ENCODE measurements at places on chromosomes 11 and 22.

- no peak for DNase-seq
Observed at GRCh38 chr11:60321051-60321450, 6.0 kb upstream of the MS4A6E start.

DNA sequence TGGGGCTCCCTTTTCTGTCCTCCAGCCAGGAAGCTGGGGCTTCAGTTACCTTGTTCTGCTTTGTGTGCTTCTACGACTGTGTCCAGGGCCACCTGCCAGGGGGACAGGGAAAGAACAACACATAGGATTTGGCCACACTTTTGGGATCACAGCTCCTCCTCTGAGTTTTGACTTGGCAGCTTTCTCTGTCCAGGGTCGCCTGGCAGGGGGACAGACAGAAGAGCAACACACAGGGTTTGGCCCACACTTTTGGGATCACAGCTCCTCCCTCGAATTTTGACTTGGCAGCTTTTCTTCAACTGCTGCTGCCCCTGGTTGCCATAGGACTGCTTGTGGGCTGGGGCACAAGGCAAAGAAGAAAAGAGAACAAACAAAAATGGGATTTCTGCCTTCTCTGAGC, 19.1 kb downstream of the INCENP start:
- DNase-seq: no peak

GRCh38 chr11:32139896-32140520, 49.1 kb downstream of the RCN1 start:
- DNase-seq: no peak

- no peak for DNase-seq
Observed at GRCh38 chr22:37281646-37282384, 493 bp upstream of the CYTH4 start.

DNA sequence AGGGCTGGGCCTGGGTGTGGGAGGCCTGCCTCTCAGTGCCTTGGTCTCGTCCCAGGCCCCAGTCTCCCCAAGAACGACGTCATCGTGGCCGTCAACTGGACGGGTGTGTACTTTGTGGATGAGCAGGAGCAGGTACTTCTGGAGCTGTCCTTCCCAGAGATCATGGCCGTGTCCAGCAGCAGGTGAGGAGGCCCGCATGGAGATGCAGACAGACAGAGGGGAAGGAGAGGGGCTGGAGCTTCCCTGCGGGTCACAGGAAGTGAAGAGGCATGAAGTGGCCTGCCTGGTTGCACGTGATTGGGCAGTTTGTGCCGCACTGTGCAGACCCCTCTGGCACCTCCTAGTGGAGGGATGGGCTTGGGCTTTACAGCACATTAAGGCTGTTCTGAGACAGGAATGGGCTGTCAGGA, 70.4 kb downstream of the MYO7A start:
- no peak for DNase-seq

Data from stimulated activated CD4-positive, alpha-beta T cell treated with anti-CD3 and anti-CD28 coated beads, Interleukin-4, amount 100 ng/mL, for 4 hours (primary cell).